NCI-H2081 treated with DMSO at 0.1 percent for 48 hours (cell line): ENCODE measurements at places on chromosomes 16 and 17.

DNA sequence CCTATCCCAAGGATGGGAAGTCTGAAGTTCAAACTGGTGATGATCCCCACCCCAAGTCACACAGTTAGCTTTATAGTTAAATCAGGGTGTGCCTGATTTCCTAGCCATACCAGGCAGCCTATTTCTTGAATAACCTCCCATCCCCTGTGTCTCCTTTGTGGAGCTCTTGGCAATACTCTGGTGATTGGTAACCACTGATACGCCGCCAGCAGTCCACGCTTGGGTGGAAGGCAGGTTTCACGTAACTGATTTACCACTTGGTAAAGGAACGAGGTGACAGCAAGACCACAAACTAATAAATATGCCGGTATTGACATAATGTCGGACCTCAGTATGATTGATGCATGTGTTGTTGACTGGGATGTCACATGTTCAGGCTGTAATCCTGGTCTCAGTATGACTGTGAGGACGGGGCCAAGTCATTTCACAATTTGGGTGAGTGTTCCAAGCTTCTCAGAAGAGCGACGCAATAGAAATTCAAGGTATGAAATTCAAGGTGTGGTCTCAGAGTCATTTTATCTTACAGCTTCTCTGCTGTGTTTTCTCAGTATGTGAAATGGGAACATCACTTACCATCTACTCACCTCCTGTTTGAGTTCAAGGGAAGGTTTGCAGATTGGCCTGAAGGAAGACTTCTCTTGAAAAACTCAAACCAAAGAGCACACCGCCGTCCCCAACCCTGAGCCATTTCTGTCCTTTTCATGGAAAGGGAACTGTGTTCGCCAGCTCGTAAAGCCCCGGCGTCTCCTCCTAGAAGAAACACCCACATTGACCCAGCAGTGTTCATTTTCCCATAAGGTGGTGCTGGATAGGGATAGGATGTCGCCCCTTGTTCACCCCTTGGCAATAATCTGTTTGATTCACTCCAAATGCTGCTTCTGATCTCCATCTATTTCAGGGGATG is 678.9 kb downstream of the WWOX start:
- DNase-seq, result no peak

- DNase-seq, result no peak
These were observed at the start of gene METRNL for GRCh38 chr17:83079352-83079747. TSS of gene METRNL (plus strand) at chr17:83079609. CDS start at chr17:83079816, 207 bp downstream.

- no peak for DNase-seq
These were observed 5.6 kb upstream of the CARD14 start for GRCh38 chr17:80164185-80164584.

DNA sequence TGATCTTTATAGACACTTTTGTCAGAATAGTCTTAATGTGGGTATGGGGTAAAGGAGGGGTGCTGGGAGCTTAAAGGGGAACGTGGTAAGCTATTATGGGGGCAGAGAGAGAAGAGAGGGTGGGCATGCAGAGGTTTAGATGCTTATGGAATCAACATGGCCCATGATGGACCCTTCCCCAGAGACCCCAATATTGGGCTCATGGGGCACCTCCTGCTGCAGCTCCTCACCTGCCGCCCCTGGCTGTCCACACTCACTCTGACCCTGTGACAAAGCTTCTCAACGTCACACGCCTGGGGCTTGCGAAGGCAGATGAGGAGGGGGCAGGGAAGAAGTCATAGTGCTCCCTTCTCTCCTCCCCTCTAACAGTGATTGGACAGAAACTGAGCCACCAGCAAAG is 95.3 kb downstream of the SHISA6 start:
- DNase-seq, result no peak

DNA sequence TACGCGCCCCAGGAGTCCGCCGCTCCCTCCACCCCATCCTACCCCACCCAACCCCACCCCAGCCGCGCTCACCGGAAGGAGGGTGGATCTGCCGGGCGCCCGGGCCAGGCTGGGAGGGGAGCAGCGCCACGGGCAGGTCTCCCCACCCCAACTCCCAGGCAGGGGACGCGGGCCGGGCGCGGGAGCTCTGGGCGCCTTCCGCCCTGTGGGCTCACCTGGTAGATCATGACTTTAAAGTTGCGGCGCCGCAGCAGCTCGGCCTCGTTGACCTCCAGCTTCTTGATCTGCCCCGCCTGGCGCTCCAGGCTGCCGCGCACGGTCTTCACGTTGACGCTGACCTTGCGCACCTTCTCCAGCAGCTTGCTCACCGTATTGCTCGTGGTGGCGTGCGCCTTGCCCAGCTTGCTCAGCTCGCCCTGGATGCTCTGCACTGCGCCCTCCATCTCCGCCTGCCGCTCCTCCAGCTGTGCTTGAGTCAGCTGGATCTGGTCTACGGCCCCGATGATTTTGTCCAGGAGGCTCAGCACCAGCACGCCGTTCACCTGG is 571 bp downstream of the CAVIN1 start:
- no peak for DNase-seq

DNA sequence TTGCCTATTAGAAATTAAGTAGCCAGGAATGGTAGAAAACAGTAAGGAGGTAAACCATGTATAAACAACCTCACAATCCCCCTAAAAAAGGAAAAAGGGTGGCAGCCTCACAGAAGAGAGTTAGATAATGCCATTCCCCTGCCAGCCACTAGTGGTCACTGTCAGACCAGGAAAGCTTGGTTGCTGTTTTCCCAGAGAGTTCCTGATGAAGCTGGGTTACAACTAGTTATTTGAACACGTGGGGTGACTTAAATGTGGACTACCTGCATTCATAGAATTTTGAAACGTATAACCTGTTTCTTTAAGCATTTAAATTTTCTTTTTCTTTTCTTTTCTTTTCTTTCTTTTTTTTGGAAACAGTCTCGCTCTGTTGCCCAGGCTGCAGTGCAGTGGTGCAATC is 5.8 kb downstream of the GPRC5C start:
- DNase-seq, result no peak

DNA sequence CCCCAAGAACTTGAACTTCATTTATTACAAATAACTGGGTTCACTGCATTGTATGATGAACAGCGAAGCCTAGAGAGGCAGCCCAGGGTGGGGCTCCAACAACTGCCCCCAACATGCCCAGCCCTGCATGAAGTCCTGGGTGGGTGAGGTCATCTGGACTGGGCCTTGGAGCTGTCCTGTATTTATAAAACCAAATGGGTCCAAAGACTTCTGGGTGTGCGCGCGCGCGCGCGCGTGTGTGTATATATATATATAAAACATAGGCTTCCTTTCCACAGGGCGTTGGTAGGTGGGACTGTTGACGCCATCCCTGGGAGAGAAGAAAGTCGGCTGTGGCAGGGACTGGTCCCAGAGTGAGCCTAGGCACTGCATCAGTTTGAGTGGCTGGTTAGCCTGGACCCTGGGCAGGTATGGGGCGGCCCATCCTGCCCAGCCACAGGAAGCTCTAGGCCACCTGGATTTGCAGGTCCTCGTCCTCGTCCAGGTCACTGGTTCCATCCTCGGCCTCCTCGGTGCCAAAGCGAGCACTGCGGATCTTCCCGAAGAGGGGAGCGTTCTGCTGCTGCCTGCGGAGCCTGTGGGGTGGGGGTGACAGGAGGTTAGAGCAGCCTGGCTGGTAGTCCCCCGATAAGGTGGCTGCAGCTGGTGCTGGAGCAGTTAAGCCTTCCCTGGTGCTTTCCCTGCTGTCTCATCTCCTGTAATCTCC is 23.9 kb downstream of the CCDC102A start:
- DNase-seq, result no peak
